Stimulated activated CD4-positive, alpha-beta T cell treated with anti-CD3 and anti-CD28 coated beads, Interleukin-15, amount 100 ng/mL, for 1 hour (primary cell): ENCODE measurements at places on chromosomes 5 and 9.

DNA sequence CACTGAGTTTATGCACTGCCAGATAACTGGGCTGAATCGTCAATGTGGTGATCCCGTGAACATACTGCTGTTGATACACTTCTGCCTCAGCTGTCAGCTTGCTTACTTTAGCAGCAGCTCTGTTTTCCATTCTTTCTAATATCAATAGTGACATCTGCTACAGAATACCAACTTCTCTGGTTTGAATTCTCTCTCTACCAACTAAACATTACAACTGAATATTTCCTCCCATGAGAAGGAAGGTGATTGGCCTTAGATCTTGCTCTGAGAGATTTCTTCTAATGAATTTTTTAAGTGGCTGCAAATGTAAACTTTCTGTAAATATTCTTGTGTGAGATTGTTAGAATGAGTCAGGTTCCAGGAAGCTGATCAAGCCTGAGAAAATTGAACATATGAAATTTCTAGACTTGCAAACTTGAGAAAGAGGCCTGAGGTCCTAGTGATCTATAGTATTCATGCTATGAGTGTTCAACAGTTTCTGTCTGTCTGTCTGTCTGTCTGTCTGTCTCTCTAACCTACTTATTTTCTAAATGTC lies 205.5 kb upstream of the CDKN2B start:
- no peak for DNase-seq

DNA sequence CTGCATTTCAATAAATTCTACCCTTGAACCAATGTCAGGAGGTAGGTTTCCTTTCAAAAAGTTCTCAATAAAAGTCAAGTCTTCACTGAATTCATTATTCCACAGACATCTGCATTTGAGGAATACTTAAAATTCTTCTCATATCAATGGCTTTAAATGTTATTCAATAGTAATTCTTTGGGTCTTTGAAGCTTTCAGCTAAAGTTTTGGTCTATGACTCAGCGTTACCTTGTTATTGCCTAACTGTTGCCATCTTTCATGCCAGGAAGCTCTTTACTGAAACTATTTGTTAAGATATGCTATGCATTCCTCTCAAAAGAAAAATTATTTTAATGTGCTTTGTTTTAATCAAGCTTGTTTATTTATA lies 170.5 kb downstream of the NNT start:
- DNase-seq: no peak

DNA sequence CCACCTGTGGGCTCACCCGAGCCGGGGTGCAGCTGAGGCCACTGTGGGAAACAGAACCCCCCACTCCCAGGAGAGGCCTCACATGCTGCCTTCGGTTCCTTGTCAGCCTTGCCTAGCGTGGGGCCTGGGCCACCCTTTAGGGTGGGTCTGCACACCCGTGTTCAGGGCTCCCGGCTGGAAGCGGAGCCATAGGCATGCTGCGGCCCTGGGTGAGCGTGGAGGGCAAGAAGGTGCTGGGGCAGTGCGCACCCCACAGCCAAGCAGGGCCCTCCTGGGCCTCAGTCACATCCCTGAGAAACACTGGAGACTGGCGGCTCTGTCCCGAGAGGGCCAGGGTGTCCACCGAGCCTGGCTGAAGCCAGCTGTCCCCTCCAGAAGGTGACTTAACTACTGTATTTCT lies 41.9 kb downstream of the GOLM1 start:
- no peak for DNase-seq

- no peak for DNase-seq
Measured at GRCh38 chr5:67409126-67409777, 212.7 kb upstream of the CD180 start.

GRCh38 chr5:38707352-38708210 lies 138.2 kb upstream of the OSMR start:
- DNase-seq: no peak

DNA sequence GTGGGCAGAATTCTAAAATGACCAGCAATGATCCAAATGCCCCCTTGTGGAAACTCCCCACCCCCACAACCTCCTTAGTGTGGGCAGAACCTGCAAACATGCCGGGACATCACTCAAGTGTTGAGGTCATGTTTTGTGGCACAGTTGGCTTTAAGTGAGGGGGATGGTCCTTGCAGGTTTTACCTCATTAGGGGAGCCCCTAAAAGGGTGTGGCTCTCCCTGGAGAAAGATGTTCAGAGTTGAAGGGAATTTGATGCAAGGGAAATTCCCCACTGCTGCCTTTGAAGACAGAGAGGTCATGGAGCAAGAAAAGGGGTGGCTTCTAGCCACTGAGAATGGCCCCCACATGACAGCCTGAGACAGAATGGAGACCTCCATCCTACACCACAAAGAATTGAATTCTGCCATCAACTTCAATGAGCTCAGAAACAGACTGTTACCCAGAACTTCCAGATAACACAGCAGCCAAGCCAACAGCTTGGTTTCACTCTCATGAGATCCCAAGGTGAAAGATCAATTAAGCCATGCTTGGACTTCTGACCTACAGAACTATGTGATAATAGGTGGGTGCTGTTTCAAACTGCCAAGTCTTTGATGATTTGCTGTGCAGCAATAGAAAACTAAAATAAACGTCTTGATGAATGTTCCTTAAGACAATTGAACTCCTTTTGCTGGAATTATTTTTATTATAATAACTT lies 103.4 kb downstream of the MED10 start:
- DNase-seq: no peak

- no peak for DNase-seq
Measured at GRCh38 chr5:62296998-62297397, 9.0 kb upstream of the KIF2A start.

- DNase-seq: no peak
Measured at GRCh38 chr5:135183464-135183863, 149.4 kb upstream of the PITX1 start.

DNA sequence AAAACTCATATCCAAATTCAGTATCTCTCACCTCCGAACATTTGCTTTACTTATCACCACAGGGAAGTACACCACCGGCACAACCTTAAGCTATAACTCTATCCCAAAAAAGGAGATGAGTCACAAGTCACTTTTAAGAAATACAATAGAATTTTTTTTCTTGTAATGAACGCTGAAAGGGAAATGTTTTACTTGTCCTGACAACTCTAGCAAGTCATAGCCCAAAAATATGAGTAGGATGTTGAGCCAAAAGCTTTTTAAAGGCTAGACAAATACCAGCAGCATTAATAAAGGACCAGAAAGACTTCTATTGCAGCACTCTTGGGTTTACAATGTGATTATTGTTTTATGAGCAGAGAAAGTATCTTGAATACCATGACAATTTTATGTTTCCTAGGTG lies 147.3 kb upstream of the FST start:
- no peak for DNase-seq

GRCh38 chr9:130372057-130372456 lies 72.7 kb upstream of the ASS1 start:
- no peak for DNase-seq

- no peak for DNase-seq
Measured at GRCh38 chr5:33235304-33235703, 205.5 kb upstream of the TARS1 start.

- DNase-seq: no peak
Measured at GRCh38 chr5:169197343-169197742, 103.6 kb downstream of the SLIT3 start.

DNA sequence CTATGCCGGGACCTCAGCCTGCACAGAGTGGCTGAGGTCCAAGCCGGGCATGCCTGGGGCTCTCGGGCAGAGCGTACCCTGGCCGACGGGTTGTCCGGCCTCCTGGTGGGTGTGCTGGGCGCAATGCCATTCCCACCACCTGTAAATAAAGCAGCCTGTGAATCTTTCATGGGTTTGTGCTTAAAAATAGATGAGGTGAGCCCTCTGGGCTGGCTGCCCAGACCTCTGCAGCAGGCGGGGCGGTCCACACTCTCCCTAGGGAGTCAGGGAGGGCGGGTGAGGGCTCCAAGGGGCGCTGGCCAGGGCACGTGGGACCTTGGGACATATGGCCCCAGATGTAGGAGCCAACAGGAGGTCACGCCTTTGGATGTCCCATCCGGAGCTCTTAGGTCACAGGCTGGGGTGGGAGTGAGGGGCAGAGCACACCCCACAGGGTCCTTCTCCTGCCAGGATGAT lies 3.6 kb upstream of the AGPAT2 start:
- no peak for DNase-seq

DNA sequence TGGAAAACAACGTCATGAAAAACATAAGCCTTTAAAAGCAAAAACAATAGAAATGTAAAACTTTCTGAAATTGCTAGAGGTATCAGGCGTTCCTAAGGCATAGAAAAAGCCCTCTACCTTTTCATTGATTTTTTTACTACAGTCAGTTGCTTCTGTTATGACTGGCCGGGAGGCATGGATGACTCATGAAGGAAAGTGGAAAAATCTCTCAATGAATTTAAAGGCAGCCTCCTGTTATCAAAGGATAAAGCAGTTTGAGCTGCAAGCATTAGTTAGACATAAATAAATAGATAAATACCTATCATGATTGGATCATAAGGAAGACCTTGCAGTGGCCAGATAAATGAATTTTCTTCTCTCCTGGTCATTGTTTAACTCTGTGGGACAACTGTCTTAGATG lies 281.6 kb downstream of the MAST4 start:
- DNase-seq: no peak

DNA sequence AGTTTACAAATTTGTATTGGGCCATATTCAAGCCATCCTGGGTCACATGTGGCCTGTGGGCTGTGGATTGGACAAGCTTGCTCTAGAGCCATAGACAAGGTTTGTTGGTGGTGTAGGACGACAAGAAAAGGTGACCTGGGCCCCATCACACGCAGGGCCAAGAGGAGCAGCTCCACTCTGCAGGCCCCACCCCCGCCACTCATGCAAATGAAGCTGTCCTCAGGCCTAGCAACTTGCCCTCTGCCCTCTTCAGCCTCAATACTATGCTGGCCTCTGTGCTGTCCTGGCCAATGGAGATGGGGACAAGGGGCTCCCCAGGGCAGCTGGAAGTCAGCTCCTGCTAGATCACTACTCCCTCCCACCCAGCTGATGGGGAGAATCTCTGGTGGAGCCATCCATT lies 55.2 kb upstream of the TMEM252 start:
- DNase-seq: no peak

DNA sequence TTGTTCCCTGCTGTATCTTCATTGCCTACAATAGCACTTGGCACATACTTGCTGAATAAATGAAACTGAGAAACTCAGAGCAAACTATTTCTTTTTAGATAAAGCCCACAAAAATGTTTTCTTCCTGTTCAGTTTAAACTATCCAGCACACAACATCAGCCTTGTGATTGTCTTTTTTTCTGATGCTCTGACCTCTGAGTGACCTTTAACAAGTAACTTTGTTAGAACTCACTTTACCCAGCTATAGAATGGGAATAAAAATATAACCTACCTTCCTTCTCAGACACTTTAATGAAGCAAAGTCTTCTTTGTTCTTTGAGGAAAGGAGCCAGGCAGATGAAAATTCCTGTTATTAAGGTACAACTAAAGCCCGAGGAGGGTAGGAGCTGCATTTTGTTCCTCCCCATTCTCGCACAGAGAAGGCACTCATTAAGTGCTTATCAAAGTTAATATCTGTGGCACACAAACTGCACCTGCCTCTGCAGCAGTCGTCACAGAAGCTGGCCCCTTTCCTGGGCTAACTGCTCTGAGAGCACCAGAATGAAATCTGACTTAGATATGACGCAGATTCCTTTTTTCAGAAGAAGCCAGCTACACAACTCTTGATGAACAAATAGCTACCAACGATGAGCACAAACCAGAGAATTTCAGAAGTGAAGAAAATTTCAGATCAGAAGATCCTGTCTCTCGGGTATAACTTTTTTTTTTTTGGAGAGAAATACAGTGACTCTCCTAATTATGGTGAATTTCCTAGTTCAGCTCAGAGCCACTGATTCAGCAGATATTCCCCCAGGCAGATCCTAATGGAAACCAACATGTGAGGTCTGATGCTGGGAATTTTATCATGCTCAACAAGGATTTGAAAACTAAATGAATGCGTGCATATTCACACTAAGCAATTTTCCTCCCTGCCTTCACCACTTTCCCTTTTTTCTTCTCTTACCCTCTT lies 31.0 kb upstream of the NR3C1 start:
- DNase-seq: peak; percentile 6

DNA sequence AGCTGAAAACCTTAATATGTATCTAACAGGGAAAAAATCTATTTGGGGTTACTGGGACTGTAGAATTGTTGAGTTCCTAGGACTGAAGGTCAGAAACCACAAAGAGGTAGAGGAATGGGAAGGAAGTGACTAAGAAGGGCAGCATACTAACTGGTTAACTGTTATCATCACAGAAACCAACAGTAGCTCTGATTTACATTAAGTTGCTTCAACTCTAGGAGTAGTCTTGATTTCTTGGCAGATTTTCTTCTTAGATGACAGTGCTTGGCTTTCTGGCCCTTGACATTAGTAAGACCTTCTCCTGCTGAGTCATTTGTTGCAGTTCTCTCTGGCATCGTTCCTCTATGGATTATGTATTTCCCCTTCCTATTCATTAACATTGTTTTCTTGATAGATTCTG lies 116.1 kb upstream of the RASA1 start:
- no peak for DNase-seq

DNA sequence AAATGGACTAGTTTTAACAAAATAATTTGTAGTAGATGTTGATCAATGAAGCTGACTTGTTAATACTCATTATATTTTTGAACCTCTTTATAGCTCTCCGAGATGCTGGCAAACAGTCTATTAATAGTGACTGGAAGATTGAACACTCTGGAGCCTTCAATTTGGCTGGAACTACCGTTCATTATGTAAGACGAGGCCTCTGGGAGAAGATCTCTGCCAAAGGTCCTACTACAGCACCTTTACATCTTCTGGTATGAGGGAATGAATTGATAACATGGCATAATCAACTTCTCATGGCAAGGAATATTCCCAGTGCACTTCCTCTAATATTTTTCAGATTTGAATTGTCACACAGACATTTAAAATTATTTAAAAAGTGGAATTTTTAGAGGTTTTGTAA lies 68.2 kb upstream of the MINAR2 start:
- DNase-seq: no peak

GRCh38 chr9:108897324-108898096 lies 35.4 kb downstream of the ACTL7A start:
- DNase-seq: no peak

DNA sequence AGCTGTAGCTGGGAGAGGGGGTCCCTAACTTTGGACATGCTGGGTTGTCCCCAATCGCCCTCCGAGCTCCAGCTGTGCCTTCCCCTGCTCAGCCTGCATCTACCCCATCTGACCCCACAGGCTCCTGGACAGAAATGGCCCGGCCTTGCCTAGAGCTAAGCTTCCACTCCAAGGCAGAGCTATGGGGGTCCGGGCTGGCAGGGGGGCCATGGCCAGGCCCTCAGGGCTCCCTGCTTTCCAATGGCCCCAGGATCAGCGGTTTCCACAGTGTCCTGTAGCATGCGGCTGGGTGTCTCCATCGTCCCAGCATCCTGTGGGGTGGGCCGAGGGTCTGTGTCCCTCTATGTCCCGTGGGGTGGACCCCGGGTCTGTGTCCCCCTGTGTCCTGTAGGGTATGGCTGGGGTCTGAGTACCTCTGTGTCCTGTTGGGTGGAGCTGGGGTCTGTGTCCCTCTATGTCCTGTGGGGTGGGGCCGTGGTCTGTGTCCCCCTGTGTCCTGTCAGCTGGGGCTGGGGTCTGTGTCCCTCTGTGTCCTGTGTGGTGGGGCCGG lies 130.6 kb downstream of the RXRA start:
- no peak for DNase-seq
